Fibroblast of lung (primary cell): ENCODE measurements at places on chromosomes 7 and 10. TPM values are rescaled to one million over a fixed set of nuclear protein-coding genes. Genes with fewer than 3 reads are reported as not detected.

Gene ITGA8
- total RNA-seq: 0.99 and 1.3 TPM in 2 replicates

DNA sequence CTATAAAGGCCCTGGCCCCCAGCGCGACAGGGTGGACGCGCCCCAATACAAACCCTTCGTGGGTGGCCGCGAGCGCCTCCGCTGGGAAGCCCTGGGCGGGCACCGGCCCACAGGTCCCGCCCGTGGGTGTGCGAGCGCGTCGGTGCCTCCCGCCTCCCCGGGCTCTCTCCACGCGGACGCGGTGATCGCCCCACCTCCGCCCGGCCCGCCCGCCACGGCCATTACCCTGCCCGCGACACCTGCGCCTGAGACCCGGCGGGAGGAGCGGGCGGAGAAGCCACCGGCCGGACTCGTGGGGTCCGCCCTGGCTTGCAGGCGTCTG is 81.2 kb downstream of the PAX2 start:
- H3K36me3 ChIP-seq: no peaks in the 10 kb centered on the region
- H3K4me1 ChIP-seq: no peaks in the 10 kb centered on the region
- no peak for DNase-seq
- H3K27ac ChIP-seq: no peak overlapping the region
- H3K27me3 ChIP-seq: peaks cover 71% of the 10 kb centered on the region

DNA sequence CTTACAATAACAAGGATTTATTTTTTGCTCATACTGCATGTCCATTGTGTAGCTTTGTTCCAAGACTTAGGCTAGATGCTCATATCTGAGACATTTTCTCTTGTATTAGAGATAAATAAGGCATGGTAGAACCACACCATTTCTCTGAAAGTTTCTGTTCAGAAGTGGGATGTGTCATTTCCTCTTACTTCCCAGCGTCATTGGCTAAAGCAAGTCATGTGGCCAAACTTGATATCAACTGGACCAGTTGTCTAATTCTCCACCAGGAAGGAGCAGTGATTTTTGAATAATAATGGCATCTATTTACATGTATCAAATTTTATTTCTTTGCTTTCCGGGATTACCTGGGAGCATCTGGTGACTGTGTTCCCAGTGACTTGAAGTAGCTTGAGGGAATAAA is 38.3 kb downstream of the AHCYL2 start:
- DNase-seq: no peak
- no peak overlapping the region for H3K4me3 ChIP-seq
- no peaks in the 10 kb centered on the region for H3K36me3 ChIP-seq

DNA sequence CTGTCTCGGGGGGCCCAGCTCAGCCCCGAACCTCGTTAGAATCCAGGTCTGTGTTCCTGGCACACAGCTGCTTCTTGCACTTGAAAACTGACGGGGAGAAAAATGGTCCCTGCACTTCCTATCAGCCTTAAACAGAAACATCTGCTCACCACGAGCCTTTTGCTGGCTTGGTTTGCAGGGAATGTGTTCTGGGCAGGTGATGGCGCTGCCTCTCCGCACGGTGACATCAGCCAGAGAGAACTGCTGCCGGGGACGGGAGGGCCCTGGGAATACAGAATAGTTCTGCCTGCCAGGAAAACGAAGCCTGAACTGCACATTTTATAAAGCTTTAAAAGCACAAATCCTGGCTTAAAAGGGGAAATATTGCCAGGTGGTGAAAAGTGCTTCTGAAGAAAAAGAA is 622.5 kb downstream of the TYW1 start:
- no peaks in the 10 kb centered on the region for H3K36me3 ChIP-seq
- H3K4me1 ChIP-seq: no peaks in the 10 kb centered on the region
- DNase-seq: peak; percentile 3
- no peak overlapping the region for H3K4me3 ChIP-seq

Gene SNCG
- 8.7 and 21.3 TPM in 2 replicates for total RNA-seq

DNA sequence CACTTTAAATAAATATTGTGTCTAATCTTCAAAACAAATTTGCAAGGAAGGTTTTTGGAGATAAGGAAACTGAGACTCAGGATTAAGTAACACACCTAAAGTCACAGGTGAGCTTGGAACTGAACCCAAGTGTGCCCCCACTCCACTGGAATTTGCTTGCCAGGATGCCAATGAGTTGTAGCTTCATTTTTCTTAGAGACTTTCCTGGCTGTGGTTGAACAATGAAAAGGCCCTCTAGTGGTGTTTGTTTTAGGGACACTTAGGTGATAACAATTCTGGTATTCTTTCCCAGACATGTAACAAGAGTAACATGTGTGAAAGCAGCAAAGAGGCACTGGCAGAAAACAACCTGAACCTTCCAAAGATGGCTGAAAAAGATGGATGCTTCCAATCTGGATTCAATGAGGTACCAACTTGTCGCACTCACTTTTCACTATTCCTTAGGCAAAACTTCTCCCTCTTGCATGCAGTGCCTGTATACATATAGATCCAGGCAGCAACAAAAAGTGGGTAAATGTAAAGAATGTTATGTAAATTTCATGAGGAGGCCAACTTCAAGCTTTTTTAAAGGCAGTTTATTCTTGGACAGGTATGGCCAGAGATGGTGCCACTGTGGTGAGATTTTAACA is 1.5 kb downstream of the IL6 start:
- H3K27ac ChIP-seq: peak overlapping the region; percentile 95
- no peaks in the 10 kb centered on the region for H3K27me3 ChIP-seq

- no peaks in the 10 kb centered on the region for H3K36me3 ChIP-seq
- no peaks in the 10 kb centered on the region for H3K4me1 ChIP-seq
- DNase-seq: peak; percentile 25
- H3K27ac ChIP-seq: no peak overlapping the region
Observed at GRCh38 chr10:72792288-72792687, 100.3 kb downstream of the MCU start.

Gene AKR1B1
- total RNA-seq: 89.6 and 213 TPM in 2 replicates

DNA sequence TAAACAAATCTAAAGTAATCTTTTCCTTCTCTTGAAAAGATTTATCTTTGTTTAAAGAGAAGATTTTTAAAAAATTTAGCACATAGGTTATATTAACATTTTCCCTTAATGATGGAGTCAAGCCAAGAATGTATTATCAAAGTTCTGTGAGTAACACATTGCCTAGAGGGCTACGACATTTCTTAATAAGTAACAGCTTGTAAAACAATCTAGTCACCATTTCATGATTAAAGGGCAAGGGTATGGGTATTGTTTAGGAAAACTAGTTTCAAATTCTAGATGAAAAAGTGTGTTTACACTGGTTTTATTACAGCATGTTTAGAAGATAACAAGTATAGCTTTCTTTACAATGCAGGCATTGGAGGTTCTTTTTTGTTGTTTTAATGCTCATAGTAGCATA is 28.6 kb upstream of the LAMB4 start:
- H3K4me1 ChIP-seq: no peaks in the 10 kb centered on the region
- H3K4me3 ChIP-seq: no peak overlapping the region
- H3K27me3 ChIP-seq: no peaks in the 10 kb centered on the region
- no peak for DNase-seq
- H3K27ac ChIP-seq: no peak overlapping the region

GRCh38 chr7:118858651-118859149 is 634.2 kb downstream of the ANKRD7 start:
- no peaks in the 10 kb centered on the region for H3K4me1 ChIP-seq
- H3K27ac ChIP-seq: no peak overlapping the region
- DNase-seq: no peak
- H3K36me3 ChIP-seq: no peaks in the 10 kb centered on the region
- H3K27me3 ChIP-seq: no peaks in the 10 kb centered on the region

DNA sequence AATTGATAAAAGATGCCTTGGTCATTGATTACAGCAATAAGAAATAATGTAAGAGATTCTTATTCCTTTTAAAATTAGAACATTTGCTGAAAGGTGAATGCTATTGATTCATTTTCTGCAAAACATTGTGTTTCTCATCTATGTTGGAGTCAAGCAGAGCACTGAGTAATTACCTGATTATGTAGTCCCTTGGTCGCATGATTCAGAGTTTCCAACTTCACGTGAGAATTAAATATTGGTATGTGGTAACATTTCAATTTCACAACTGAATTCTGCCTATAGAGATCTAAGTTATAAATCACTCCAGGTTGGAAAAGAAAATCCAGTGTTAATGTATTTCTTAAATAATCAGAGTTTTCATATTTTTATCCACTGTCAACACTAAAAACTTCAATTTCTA is 701.4 kb downstream of the PHTF2 start:
- no peaks in the 10 kb centered on the region for H3K27me3 ChIP-seq
- H3K4me3 ChIP-seq: no peak overlapping the region
- no peak overlapping the region for H3K27ac ChIP-seq
- H3K36me3 ChIP-seq: no peaks in the 10 kb centered on the region
- DNase-seq: no peak

Gene NUTM2B
- 0.33 and 0.51 TPM in 2 replicates for total RNA-seq

GRCh38 chr7:7639847-7640220 is 718 bp upstream of the UMAD1 start:
- H3K4me1 ChIP-seq: no peaks in the 10 kb centered on the region
- H3K27ac ChIP-seq: peak overlapping the region; percentile 87
- H3K27me3 ChIP-seq: no peaks in the 10 kb centered on the region
- peak; percentile 43 for DNase-seq
- H3K36me3 ChIP-seq: no peaks in the 10 kb centered on the region

Gene MRLN
- not detected in 2 replicates for total RNA-seq

Gene CALN1
- total RNA-seq: not detected in 2 replicates

DNA sequence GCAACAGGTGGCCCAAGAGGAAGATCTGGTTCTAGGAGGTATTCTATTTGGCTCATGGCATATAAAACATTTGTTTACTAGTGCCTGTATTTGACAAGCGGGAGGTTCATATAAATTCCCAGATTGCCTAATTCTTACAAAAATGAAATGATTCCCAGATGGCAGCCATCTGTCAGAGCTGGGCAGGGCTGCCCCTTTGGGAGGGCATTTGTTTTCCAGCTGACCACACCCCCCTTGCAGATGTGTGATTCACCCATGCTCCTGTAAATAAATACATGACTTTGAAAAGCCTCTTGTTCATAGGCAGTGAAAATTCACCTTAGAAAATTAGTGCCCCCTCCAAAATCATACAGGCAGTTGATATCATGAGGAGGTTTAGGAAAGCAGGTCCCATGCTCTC is 8.6 kb downstream of the VWC2 start:
- H3K4me1 ChIP-seq: no peaks in the 10 kb centered on the region
- H3K27ac ChIP-seq: no peak overlapping the region
- no peak overlapping the region for H3K4me3 ChIP-seq
- no peaks in the 10 kb centered on the region for H3K27me3 ChIP-seq

Gene ZNF804B
- total RNA-seq: not detected in 2 replicates

- no peak overlapping the region for H3K27ac ChIP-seq
- H3K36me3 ChIP-seq: no peaks in the 10 kb centered on the region
- no peaks in the 10 kb centered on the region for H3K4me1 ChIP-seq
- H3K4me3 ChIP-seq: no peak overlapping the region
Observed at GRCh38 chr7:143279186-143280098, 5.3 kb upstream of the TMEM139 start.

DNA sequence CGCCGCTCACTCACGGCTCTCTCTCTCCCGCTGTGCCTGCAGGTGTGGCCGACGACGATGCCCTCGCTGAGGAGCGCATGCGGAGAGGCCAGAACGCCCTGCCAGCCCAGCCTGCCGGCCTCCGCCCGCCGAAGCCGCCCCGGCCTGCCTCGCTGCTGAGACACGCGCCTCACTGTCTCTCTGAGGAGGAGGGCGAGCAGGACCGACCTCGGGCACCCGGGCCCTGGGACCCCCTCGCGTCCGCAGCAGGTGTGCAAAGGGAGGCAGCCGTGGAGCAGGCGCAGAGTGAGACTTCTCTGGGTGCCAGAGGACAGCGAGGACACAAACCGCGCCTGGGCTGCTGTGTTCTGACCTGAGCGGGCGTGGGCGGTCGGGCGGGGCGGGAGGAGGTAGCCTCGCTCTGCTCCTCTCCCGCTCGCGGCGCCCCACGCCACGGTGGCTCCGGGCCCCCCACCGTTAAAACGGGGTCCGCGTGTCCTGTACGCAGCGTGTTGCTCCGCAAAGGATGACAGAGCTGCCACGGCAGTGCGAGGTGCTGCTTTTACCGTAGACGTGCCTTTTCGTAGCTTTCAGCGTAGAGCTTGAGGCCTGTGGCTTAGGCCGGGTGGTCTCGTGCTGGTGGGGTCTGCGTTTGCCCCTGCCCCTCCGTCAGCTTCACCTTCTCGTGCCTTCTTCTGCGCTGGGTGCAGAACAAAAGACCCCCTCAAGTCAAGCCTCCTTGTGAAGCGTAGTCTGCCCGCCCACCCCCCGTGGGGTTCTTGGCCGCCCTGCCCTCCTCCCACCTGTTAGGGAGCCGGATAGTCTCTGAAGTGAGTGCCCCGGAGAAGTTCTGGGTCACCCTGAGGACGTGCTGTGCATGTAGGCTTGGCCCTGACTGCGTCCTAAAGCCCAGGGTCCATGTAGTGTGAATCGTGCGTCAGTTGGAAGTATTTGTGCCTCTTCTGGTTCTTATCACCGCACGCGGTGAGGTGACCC is 73.2 kb downstream of the DNAJB6 start:
- H3K27me3 ChIP-seq: no peaks in the 10 kb centered on the region
- H3K4me1 ChIP-seq: no peaks in the 10 kb centered on the region
- H3K27ac ChIP-seq: no peak overlapping the region
- H3K4me3 ChIP-seq: no peak overlapping the region
- peaks cover 10% of the 10 kb centered on the region for H3K36me3 ChIP-seq

DNA sequence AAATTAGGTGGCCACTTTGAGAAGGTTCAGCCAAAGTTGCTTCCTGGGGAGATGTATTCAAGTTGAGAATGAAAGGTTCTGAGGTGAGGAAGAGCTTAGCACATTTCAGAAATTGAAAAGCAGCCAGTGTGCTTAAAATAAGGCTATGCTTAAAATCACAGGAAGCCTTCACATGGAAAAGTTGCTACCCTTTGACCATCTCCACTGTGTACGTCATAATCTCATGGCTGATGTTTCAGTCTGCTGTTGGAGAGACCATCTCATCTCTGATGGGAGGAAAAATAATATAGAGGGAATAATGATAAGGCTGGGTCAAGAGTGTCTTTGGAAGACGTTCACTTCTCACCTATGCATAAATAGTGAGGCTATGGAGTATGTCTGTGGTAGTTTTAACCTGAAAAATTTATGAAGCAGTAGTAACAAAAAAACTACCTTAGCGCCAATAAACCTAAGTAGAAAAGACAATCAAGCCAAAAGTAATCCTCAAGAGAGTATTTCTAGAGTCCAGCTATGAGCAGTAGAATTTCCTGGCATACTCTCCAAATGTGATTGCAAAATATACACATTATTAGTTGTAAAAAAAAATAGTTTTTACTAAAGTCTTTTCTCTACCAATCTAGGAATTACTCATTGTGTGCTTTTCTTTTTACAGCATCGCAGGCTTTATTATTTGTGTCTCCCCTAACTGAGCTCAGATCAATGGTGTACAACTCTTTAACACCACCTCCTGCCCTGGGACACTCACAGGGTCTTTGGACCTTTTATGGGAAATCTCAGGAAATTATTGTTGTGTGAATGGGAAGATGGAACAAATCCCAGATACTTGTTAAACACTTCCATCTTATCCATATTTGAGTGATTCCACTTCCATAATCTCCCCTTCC is 435.2 kb upstream of the LRGUK start:
- H3K27ac ChIP-seq: no peak overlapping the region
- H3K36me3 ChIP-seq: no peaks in the 10 kb centered on the region
- no peaks in the 10 kb centered on the region for H3K4me1 ChIP-seq
- no peaks in the 10 kb centered on the region for H3K27me3 ChIP-seq
